IPS DF 6.9 (cell line): ENCODE measurements at places on chromosomes 6 and 20.

- no peak for DNase-seq
- H3K36me3 ChIP-seq: no peaks in the 10 kb centered on the region
These were observed 10.4 kb downstream of the ASIP start for GRCh38 chr20:34251619-34252018.

- H3K4me3 ChIP-seq: no peak within 1 kb of the TSS
These were observed at the start of gene HLA-DPA1 for GRCh38 chr6:33073431-33073871. TSS of gene HLA-DPA1 (minus strand) at chr6:33073649.

GRCh38 chr6:157264701-157265100, 58.6 kb downstream of the TMEM242 start:
- DNase-seq: no peak
- no peak overlapping the region for H3K4me3 ChIP-seq
- H3K27me3 ChIP-seq: no peaks in the 10 kb centered on the region
- H3K27ac ChIP-seq: no peak overlapping the region

DNA sequence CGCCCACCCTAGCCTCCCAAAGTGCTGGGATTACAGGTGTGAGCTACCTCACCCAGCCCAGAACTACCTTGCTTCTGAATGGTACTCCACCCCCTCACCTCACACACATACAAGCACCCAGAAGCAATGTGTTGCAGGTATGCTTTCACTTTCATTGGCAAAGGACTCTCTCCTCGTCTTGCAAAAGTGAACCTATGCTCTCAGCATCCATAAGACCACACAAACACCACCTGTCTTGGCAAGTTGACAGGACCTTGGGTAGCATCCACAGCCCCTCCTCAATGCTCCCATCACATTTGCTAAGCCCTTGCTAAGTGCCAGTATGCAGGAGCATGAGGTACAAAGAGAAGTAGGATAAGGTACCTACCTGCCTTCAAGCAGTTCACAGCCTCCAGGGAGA, 3.7 kb downstream of the KIF13A start:
- no peaks in the 10 kb centered on the region for H3K27me3 ChIP-seq
- H3K27ac ChIP-seq: no peak overlapping the region
- no peak for DNase-seq
